Posterior cingulate gyrus (tissue), 11 donors: ENCODE measurements at places on chromosomes 3 and 15.

GRCh38 chr3:32553459-32553858, 17.2 kb downstream of the DYNC1LI1 start:
- DNase-seq, result no peak

- no peak for DNase-seq
Measured at GRCh38 chr15:75446151-75446550, 5.3 kb downstream of the SIN3A start.

DNA sequence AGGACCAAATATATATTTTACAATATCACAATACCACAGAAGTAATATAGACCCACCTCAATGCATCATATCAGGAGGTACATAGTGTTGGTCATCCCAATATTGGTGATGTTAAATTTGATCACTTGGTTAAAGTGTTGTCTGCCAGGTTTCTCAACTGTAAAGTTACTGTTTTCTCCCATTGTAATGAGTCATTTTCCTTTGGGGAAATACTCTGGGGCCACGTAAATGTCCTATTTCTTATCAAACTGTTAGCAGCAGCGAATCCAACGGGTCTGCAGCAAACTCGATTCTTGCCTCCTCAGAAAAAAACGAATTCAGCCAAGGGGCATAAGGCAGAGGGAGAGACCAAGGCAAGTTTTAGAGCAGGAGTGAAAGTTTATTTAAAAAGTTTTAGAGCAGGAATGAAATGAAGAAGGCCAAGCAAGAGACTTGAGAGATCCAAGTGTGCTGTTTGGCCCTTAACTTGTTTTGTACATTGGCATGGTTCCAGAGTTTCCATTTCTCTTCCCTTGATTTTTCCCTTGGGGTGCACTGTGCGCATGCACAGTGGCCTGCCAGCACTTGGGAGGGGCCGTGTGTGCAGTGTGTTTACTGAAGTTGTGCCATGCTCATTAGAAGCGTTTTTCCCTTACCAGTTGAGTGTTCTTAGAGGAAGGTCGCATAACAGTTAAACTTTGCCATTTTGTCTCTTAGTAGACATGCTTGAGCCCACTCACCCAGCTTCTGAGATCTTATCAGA, 512.5 kb downstream of the AGBL1 start:
- no peak for DNase-seq

DNA sequence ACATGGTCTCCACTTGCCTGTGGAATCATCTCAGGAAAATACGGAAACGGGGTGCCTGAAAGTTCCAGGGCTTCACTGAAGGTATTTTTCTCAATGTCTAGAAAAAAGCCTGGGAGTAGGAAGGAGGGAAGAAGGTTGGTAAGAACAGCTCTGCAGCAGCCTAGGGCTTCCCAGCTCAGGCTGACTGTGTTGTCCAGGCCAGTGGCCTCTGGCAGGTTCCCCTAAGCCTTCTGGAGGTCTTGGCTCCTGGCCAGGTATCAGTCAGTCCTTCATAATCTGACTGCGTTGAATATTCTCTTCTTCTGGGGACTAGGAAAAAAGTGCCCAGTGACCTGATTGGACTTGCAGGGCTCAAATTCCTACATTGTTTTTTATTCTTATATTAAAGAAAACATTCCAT, 38.6 kb downstream of the SSR3 start:
- peak; percentile 66 for DNase-seq

- no peak for DNase-seq
Measured at GRCh38 chr3:12501360-12502020, 17.2 kb downstream of the TSEN2 start.

DNA sequence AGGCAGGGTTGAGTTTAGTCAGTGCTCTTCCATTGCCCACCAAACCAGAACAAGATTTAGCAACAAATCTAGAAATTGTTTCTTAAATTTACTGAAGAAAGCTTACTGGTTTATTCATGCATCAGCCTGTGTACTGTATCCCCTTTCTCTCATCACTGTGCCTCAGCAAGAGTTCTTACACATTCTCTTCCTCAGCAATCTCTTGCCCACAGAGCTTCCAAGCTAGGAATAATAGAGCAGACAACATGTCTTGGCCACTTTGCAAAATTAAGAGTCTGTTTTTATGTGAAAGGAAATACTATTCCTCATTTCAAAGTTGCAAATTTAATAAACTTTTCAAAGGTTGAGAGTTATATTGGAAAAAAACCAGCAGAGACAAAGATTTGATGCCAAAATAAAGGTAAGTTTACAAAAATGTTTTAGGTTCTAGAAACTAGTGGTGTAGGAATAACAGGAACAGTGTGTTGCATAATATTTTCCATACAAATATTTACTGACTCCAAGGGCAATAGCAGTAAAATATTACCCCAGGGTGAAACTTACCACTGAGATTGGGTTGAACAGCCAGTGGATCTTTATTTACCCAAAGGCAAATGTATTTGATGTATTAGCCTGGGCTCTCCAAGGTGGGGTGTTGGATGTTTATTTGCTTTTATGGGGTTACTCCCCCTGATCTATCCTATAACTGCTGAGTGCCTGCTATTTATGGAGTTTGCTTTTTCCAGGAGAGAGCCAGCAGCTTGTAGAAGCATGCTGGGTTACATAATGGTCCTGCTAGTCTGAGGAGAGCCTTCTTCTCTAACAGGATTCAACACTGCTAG, 276.7 kb downstream of the ADAMTSL3 start:
- no peak for DNase-seq

GRCh38 chr3:192915304-192915703, 2.4 kb downstream of the MB21D2 start:
- peak; percentile 39 for DNase-seq

DNA sequence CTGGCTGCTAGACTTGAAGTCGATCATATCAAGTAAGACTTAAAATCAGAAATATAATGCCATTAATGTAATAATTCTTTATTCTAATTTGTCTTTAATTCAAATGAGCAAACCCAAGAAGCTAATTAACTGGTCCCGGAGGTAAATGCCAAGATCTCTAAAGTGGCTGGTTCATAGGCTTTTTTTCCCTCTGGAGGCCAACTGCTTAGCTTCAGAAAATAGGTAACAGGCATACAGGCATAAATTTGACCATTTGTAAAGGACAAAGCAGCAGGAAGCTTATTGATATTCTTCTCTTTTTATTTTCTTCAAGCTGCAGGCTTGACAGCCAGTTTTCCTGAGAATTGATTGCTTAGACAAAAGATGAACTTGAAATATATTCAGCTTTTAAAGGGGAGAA, 158.6 kb upstream of the RAP2B start:
- no peak for DNase-seq

- no peak for DNase-seq
Measured at GRCh38 chr3:66675366-66675765, 174.5 kb upstream of the LRIG1 start.

DNA sequence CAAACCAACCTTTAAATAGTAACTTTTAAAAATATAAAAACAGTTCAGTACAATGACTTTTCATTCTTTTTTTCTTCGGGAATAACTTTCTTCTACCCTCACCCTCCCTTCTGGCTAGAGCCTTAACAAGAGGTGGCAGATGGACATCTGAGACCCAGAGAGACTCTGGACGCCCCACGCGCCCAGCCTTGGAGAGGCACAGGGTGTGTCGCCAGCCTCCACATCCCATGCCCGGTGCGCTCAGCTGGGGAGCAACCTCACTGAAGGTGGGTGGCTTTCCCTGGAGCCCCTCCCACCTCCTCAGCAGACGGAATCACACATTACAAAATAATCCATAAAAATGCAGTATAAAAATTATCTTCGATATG, 49.5 kb downstream of the TLE3 start:
- no peak for DNase-seq

- DNase-seq, result no peak
Measured at GRCh38 chr3:65930648-65931047, 108.1 kb downstream of the MAGI1 start.

DNA sequence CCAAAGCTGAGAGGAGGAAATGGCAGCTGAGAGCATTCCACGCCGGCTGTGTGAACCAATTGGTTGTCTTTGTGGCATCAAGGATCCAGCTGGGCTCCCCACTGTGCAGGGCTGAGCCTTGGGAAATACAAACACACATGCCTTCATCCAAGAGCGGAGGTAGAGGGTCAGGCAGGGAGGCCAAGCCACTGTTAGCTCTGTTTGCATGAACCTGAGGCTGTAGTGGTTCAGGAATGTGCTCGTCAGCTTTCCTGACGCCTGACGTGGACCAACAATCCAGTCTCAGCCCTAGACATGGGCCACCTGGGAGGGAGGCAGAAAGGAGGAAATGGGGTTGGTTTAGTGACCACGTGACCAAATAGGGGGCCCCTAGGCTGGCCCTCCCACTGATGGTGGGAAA, 276.9 kb downstream of the TLE3 start:
- no peak for DNase-seq

DNA sequence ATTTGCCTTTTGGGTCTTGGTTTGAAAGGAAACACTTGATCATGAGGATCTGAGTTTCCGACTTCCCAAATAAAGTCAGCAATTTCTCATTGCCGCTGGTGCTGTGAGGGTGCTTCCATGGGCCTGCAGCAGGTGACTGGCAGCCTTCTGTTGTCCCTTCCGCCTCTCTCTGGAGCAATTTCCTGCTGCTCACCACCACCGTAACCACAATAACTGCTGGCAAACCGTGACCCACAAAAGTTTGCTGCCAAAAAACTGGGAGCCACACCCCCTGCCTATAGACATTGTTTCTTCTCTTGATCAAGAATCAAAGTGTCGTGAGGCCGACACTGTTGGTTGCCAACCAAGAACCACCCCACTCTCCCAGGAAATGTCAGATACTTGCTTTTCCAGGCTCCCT, 164.0 kb downstream of the NR2F2 start:
- DNase-seq, result no peak

DNA sequence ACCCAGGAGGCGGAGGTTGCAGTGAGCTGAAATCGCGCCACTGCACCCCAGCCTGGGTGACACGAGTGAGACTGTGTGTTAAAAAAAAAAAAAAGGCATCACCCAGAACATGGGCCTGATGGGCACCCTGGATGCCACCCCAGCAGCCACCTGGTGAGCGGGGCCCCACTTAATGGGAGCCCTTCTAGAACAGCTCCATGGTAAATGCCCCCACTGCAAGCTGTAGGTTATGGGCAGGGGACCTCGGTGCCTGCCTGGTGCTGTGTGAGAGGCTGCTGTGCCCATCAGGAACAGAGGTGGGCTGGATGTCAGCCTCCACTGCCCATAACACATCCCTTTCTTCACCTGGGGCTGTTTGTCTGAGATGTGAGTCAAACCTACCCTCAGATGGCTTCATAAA, 156.2 kb upstream of the MEF2A start:
- no peak for DNase-seq

GRCh38 chr15:82832601-82833361, 23.4 kb downstream of the WHAMM start:
- no peak for DNase-seq

DNA sequence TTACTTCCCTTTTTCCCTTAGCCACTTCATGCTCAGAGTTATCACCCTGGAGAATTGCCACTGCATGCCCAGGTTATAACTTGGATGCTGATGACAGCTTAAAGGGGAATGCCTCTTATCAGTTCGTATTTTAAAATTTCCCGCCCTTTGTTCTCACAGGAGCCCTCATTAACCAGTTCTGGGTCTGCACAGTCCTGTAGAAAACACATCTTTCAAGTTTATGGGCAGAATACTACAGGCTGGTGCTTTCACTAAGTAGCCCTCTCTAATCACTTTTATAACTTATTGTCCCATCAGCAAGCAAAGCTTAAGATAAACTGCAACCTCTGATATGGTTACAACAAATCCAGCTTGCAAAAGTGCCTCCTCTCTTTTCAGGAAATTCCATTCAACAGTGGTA, 587.3 kb upstream of the UBE2E2 start:
- DNase-seq, result no peak

- DNase-seq, result no peak
Measured at GRCh38 chr3:25849641-25850385, 59.9 kb downstream of the OXSM start.

DNA sequence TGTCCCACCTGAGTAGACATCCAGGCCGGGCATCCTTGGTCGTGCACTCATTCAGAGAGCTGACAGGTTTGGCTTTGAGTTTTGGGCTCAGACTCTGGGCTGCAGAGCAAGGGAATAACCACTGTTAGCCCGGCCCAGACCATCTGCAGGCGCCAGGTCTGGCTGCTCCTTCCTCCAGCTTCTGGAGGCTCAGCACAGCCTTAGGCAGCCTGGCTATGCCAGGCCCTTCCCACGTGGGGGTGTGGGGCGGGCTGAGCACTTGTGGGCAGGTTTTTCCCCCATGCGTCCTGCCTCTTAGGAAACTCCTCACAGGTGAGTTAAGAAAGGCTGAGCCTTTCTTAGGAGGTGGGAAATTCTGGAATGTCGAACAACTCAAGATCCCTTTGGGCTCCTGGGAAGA, 11.2 kb downstream of the PLA2G4B start:
- no peak for DNase-seq

DNA sequence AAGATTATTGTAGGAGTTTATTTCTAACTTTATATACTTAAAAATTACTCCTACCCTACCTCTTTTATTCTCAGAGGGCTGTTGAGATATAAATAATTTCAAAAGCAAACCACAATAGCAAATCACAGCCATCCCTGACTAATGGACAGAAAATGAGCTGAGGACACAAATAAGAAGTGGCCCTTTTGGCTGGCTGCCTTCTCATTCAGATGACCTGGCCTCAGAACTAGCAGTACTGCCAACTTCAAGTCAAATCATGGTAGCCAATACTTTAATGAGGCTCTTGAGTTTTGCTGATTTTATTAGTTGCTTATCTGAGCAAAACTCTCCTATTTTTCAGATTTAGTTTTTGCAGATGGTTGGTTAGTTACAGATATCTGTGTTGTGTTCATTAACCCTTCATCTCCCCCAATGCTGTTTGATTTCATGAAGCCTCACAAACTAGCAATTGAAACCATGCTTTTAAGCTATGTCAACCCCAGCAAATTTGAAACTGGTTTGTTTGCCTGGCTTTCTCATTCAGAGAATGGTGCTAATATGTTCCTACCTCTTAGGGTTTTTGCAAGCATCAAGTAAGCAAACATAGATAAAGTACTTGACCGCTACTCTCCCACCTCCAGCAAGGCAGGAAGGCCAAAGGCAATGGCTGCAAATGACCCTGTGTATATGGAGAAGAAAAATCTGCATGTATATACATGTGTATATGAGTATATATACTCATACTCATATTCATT, 73.4 kb upstream of the HACD2 start:
- DNase-seq, result no peak

DNA sequence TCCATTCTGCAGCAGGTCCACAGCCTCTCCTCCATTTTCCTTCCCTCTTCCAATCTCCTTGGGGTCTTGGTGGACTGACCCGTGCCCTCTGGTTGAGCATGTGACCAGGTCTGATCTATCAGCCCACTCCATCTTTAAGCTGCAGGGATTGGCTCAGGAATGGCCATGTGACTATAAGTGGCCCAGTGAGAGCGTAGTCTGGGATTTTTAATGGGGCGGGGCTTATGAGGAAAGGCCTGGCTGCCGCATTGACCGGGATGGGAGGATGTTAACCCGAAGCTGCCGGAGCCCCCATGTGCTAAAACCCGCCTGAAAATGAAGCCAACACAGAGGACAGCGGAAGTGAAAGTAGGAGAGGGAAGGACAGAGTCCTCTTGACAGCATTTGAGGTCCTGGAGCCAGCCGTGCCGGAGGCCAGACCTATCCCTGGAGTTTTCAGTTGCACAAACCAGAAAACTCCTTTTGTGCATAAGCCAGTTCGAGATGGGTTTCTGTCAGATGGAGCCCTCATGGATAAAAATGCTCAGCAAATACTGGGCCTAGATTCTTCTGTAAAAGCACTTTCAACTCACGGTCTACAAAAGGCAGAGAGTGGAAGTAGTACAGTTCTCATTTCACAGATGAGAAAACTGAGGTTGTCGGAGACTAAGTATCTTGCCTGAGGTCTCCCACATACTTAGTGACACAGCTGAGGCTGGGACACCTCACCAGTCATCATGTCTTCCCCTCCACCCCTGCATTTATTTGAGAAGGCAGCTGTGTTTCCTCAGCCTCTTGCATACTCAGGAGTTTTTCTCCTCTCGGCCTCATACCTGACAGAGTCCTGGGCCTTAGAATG, 61.9 kb downstream of the ATP2B2 start:
- no peak for DNase-seq
